ENCODE measurements at places on chromosomes 3 and 15.
A peak's percentile ranks its signal among the peaks of the same experiment; 100 is the strongest.

DNA sequence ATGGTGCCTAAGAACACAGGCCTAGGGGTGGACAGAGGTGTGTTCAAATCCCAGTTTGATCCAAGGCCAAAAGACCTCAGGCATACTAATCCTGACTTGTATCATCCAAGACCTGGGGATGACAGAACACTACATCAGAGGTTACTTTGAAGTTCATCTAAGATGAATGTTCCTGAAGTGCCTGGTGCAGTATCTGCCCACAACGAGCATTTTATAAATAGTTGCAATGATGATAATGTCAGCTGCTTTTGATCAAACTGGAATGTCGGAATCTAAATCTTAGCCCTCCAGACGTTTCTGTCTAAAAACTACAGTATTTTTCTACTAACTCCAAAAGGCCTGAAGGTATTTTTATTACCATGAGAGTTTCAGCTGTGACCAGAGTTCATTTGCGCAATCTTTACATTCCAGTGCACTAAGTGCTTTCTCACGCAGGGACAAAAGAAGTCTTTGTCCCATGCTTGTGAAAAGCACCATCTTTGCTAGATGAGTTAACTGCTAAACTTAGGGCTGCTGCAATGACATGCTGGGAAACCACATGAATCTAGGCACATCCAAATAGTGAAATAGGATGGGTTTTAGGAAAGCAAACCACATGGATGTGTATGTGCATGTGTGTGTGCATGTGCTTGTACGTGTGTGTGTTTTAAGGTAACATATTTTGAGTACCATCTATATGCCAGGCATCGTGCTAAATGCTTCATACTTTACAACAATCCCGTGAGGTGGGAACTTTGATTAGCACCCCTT lies 18.1 kb downstream of the ANXA2 start:
- DNase-seq, result peak; percentile 98

- DNase-seq, result no peak
These were observed 163.0 kb upstream of the MLF1 start for GRCh38 chr3:158407844-158408517.

- no peak for DNase-seq
These were observed 5.3 kb downstream of the BRPF1 start for GRCh38 chr3:9736831-9737230.

DNA sequence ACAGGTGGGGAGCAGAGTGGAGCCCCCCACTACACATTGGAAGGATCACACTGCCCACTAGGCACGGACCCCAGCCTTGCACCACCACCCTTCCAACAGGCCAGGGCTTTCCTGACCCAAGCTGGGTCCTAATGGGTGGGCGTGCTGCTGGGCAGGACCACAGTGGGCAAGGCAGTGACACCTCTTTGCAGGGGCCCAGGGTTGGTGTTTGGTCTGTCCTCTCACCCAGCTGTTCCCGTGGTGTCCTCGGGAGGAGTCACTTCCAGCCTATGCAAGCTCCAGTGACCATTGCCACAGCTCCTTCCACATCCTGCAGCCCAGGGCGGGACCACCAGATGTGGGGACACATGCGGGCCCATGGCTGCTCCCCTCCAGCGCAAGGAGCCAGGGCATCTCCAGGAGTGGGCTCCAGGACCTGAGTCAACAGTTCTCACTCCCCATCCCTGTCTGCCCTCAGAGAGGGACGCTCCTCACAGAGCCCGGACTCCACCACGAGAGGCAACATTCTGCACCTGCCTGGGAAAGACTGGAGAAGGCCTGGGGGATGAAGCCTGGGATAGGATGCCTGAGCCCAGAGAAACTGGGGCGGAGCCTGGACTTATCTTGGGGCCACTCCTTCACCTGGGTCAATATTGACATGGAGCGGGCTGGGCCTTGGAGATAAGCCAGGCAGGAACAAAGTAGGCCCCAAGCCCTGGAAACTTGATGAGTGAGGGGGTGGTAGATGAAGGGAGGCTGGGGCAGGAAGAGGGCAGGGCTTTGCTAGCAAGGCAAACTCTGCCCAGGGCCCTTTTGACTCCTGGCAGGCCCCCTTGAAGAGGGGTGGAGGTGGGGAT lies 3.9 kb upstream of the VILL start:
- DNase-seq, result no peak

DNA sequence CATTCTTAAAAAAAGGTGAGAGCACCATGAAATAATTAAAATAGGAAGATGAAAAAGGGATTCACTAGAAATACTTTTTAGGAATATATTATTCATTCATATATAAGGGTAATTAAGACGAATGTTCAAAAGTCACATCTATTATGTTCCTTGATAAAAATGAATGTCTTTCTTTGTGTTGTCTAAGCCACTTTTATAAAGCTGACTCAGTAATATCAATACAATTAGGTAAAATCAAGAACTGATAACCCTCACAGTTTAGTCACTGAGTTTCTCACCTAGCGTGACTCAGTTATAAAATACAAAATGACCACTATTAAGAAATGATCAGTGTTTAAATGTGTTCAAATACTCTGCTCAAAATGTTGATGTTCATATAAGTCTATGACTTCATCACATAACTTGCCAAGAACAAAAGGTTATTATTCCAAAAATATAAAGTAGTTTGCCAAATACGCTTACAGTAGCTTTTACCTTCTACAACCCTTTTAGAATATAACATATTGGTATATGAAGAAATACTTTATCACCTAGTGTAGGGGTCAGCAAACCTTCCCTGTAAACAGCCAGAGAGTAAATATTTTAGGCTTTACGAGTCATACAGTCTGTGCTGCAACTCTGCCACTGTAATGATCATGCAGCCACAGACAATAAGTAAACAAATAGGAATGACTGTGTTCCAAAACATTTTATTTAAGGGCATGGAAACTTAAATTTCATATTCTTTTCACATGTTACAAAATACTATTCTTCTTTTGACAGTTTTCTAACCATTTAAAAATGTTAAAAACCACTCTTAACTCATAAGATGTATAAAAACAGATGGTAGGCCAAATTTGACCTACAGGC lies 369.8 kb downstream of the TBC1D5 start:
- peak; percentile 31 for DNase-seq
